CD14-positive monocyte (primary cell): ENCODE measurements at places on chromosomes 1 and 21.
A peak's percentile ranks its signal among the peaks of the same experiment; 100 is the strongest.

DNA sequence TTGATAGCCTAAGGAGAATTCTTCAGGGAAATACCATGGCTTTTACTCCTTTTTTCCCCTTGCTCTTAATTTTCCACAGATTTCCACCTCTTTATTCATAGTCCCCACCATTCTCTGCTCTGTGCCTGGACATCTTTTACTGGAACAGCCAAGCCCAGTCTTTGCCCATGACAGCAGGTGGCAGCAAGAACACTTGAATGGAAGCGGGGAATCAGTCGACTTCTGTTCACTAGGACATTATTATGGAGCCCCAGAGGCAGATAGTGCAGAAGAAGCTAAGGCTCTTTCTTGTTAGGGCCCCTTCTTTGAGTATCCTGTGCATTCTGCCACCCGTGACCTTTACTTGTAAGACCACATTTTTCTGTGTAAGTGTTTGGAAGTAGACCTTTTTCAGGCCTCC is 6.3 kb downstream of the OR14I1 start:
- peak; percentile 27 for DNase-seq

DNA sequence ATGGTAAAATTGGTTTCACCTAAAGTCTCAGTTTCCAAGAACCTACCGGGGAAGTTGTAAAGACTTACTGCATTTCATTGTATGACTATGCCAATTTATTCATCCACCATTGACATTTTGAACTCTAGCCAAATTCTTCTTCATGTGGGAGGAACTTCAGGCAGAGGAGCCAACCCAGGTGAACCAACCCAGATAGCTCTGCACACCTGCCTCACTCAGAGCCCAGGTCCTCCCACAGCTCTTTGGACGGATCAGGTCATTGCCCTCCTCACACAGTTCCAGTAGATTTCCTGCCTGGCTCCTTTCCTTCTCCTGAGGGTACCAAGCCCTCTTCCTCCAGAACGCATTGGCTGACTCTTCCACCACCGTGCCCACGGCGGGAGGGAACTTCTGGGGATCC is 121.7 kb downstream of the DTL start:
- no peak for DNase-seq

- DNase-seq, result no peak
Measured at GRCh38 chr1:159005676-159006075, 4.0 kb upstream of the IFI16 start.

GRCh38 chr1:15786581-15786980 is 20.9 kb downstream of the UQCRHL start:
- no peak for DNase-seq

GRCh38 chr1:15714406-15715136 is 21.5 kb upstream of the SLC25A34 start:
- no peak for DNase-seq

DNA sequence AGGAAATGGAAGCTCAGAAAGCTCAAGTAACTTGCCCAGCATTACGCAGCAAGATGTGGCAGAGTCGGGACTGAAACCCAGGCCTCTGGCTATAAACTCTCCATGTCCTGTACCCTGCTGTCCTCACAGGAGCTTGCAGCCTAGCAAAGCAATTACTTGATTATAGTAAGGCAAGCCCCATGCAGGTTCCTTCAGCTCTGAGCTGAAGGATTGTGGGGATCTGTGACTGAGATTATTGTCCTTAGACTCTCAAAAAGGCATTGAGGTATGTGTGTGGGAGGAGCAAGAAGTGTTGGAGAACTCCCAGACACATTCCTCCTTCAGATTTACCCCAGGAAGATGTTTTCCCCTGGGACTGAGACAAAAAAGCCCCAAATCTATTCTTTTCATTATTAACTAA is 124.0 kb upstream of the SPATA6 start:
- no peak for DNase-seq

DNA sequence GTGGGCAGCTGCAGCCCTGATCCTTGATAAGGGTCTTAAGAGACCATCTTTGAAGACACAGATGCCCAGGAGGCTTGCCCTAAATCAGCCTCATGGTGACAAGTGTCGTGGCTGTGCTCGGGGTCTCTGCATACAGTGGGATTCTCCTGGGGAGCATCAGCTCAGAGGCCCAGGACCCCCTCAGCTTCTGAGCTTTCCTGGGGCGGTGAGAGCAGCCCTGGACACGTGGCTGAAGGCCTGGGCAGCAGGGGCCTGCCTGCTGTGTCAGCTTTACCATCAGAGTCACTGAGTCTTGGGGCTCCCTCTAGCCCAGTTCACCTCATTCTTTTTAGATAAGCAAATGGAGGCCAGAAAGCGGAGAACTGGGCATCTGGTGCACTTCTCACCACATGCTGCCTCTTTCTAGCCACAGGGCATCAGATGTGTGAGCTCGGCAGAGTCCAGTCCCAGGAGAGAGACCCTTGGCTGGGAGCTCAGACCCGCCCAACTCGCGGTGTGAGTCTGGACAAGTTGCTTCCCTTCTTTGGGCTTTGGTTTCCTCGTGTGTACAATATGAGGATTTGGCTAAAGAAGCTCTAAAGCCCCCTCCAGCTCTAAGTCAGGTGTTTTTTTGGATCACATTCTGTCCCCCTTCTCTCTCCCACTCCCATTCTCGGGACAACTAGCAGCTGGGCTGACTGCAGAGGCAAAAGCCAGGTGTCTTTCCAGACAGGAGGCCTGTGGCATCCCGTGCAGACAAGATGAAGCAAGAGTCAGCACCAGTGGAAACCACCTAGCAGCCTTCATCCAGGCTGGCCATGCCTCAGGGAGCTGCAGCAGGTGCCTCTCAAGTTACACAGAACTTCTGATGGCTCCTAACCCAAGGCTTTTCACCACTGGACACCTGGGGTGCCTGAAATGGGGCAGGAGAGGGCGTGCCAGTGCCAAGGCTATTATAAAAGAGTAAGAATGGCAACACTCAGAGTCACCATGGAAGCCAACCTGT is 119.1 kb downstream of the KCNN3 start:
- DNase-seq, result no peak

DNA sequence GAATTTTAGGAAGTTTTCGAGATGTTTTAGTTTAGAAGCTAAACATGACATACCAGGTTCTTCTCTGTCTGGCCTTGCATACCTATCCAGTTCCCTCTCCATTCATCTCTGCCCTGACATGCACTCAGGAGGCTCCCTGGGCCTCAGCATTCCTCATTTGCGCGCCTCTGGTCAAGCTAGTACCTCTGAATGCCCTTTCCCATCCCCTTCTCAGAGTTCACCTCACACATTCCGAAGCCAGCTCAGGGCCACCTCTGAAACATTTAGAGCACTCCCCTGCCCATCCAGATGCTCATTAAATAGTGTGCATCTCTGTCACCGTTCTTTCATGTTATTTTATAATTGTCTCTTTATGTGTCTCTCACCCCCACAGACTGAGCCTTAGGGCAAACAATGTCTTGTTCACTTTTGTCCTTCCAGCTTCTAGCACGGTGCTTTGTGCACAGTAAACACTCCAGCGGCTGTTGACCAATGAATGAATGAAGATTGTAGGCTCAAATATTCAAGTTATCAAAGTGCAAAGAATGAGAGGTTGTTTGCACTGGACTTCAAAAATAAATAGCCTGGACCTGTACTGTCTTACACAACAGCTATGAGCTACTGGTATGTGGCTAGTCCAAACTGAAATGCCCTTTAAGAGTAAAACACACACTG is 1.2 kb upstream of the DHCR24 start:
- DNase-seq, result no peak

DNA sequence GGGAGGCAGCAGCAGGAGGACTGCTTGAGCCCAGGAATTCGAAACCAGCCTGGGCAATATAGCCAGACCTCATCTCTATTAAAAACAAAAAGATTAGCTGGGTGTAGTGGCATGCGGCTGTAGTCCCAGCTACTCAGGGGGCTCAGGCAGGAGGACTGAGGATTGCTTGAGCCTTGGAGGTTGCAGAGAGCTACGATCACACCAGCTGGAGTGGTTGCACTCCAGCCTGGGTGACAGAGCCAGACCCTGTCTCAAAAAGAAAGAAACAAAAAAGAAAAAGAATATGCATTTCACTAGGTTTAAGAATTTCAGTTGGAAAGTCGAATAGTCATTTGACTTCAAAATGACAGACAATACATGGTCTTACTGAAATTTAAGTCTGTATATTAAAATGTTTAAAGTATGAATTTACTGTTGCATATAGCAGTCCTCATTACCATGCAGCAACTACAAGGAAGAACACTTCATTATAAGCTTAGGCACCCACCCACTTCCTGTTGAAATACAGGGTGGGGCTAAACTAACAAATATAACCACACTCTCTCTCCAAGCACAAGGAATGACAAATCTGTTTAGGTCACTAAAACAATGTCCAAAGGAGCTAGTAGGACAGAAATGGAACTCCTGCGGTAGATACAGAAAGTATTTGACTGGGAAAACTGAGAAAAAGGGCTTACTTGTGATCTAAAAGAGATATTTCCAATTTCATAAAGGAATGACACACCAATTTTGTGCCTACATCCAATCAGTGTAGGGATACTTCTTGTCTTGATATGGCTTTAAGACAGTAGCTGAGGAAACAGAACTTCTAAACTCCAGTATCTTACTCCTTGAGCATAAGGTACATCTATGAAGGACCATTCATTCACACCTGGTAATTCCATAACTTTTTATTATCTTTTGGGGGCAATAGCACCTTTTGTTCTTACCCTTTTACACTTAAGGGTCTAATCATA is 44.1 kb downstream of the GPR3 start:
- peak; percentile 70 for DNase-seq

DNA sequence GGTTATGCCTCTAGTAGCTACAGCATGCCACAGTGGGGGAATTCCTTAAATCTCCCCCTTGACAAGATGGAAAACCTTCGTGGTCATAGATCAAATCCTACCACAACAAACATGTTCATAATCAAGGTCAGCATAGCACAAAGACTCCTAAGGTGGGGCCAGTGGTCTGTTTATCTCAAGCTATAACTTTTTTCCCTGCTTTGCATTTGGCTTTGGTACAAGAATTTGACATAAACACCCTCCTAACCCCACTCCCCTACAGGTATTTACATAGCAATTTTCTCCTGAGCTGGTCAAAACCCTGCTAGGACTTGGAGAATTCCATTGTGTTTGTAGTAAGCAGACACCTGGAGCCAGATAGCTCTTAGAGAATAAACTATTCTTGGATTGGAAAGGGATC is 58.5 kb downstream of the HIVEP3 start:
- DNase-seq, result no peak

DNA sequence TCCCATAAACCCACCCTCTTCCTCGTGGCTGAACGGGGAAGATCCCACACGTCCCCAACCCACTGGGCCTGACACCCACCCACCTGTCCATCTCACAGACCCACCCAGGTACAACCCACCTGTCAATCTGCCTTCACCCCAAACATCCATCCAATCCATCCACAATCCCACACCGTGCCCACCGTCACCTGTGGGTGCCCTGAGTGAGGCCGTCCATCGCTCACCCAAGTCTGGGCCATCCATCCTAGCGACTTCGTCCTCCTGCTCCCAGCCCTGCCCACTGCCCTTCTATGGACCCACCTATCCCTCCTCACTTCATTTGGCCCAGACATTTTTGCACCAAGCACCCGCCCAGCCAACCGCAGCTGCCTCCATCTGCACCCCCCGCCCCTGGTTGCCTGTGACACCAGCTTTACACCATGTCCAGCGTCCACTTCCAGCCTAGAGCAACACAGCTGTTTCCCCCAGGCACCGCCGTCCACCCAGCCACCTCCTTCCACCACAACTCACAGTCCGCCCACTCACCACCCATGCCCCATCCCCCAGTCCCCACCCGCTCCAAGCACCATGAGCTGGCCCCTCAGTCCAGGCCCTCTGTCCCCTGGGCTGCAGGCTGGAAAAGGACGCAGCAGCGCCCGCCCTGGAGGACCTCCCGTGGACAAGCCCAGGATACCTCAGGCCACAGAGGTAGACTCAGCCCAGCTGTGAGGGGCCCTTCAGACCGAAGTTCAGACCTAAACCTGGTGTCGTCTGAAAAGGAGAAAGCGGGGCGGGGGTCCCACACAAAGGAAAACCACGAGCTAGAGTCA is 7.7 kb downstream of the TTLL10 start:
- DNase-seq, result no peak

- DNase-seq, result no peak
Measured at GRCh38 chr1:20381045-20381641, 90.5 kb downstream of the VWA5B1 start.

DNA sequence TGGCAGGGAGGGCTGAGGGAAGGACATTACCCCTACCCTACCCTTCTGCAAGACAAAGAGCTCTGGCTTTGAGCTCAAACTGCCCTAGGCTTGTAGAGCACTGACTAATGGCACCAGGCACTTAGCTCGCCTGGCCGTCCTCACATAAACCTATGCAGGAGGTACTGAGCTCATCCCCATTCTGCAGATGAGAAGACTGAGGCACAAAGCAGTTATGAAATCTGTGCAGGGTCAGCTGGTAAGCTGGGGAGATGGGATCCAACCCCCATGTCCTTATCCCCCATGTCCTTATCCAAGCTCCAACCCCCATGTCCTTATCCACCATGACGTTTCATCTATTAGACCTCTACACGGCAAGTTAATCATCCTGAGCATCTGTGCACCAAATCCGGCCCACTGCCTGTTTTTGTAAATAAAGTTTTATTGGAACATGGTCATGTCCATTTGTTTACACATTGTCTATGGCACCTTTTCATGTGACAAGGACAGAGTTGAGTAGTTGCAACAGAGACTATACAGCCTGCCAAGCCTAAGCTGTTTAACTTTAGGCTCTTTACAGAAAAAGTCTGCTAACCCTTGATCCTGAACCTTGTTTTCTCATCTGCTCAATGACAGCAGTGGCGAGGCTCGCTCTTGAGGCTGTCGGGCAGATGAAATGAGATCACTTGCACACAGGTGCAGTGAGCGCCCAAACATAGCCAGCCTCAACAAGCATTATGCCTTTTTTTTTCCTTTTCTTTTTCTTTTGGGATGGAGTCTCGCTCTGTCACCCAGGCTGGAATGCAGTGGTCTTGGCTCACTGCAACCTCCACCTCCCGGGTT is 86.8 kb downstream of the FBXO2 start:
- no peak for DNase-seq

- peak; percentile 33 for DNase-seq
Measured at GRCh38 chr1:209647156-209647555, 5.1 kb downstream of the LAMB3 start.

- no peak for DNase-seq
Measured at GRCh38 chr21:46425571-46425970, 33.1 kb upstream of the DIP2A start.

DNA sequence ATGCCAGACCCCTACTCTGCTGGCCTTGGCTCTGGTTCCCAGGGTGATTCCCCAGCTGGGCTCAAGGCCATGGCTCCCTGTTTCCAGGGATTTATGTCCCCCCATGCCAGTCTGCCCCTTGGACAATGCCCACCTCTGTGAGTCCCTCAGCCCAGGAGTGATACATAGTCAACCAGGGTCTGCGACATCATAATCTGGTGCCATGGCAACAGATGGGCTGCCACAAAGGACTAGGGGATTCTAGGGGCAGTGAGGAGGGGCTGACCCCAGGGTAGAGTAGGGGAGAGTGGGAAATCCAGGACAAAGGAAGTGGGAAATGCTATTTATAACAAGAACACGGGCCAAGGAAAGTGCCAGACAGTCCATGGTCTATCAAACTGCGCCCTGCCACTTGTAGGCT is 33.8 kb downstream of the LRP8 start:
- DNase-seq, result no peak
